Fibroblast of lung (primary cell): ENCODE measurements at places on chromosomes 2 and 18. TPM values are rescaled to one million over a fixed set of nuclear protein-coding genes. Genes with fewer than 3 reads are reported as not detected.

The GRB14 gene
- polyA plus RNA-seq: 0.16 and 0.34 TPM in 2 replicates

The RESP18 gene
- polyA plus RNA-seq: not detected in 2 replicates

The SERPINB4 gene
- polyA plus RNA-seq: not detected in 2 replicates

The PLGLB1 gene
- polyA plus RNA-seq: 0.41 and 0.66 TPM in 2 replicates

The ACVR1C gene
- polyA plus RNA-seq: 0.09 and 0.35 TPM in 2 replicates

The SLC38A11 gene
- polyA plus RNA-seq: 0.07 and 1.1 TPM in 2 replicates
